ENCODE measurements at places on chromosomes 4 and X. TPM values are rescaled to one million over a fixed set of nuclear protein-coding genes. Genes with fewer than 3 reads are reported as not detected.

The UGT2B15 gene
- not detected for total RNA-seq

DNA sequence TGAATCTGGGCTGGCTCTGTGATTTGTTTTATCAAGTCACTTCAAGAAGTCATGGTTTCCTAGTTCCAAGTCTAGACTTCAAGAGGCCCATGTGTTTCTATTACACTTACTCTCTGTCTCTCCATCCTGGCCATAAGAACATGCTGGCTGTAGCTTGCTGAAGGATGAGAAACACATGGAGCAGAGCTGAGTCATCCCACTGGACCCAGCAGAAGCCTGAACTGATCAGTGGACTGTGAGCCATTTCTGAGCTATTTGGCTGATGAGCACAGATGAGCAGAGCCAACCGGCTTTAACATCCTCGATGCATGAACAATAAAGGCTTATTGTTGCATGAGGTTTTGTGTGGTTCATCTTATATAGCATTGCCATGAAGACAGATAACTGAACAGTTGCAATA lies 290.6 kb upstream of the BOD1L1 start:
- H3K27me3 ChIP-seq: no peaks in the 10 kb centered on the region
- H3K4me3 ChIP-seq: peak overlapping the region; percentile 84
- peaks cover 8% of the 10 kb centered on the region for H3K36me3 ChIP-seq
- peak; percentile 98 for DNase-seq
- H3K4me1 ChIP-seq: peaks cover 73% of the 10 kb centered on the region

GRCh38 chr4:99633772-99634171 lies 23.9 kb downstream of the C4orf54 start:
- H3K27me3 ChIP-seq: peaks cover 3% of the 10 kb centered on the region
- no peak overlapping the region for H3K4me3 ChIP-seq
- no peaks in the 10 kb centered on the region for H3K36me3 ChIP-seq
- H3K27ac ChIP-seq: no peak overlapping the region
- DNase-seq: no peak
- no peaks in the 10 kb centered on the region for H3K4me1 ChIP-seq

DNA sequence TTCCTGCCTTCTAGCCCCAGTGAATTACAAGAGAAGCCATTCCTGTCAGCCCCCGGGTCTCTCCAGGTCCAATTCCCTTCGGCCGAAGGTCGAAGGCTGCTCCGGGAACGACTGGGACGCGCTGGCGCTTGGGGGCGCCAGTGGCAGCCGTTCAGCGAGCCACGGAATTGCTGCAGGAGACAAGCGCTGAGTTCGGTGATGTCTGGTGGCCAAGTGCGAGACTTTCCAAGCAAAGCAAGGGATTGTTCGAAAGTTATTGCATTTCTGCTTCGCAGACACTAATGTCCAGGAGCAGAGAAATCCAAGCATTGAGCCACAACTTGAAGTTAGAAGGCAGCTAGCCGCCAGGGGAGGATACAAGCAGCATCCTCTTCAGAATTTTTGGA lies 1.1 kb upstream of the DKK2 start:
- no peaks in the 10 kb centered on the region for H3K36me3 ChIP-seq
- peak; percentile 12 for DNase-seq
- peaks cover 51% of the 10 kb centered on the region for H3K27me3 ChIP-seq
- no peak overlapping the region for H3K27ac ChIP-seq
- H3K4me1 ChIP-seq: peaks cover 39% of the 10 kb centered on the region
- peak overlapping the region; percentile 95 for H3K4me3 ChIP-seq

The PABPC1L2B gene
- total RNA-seq: not detected

DNA sequence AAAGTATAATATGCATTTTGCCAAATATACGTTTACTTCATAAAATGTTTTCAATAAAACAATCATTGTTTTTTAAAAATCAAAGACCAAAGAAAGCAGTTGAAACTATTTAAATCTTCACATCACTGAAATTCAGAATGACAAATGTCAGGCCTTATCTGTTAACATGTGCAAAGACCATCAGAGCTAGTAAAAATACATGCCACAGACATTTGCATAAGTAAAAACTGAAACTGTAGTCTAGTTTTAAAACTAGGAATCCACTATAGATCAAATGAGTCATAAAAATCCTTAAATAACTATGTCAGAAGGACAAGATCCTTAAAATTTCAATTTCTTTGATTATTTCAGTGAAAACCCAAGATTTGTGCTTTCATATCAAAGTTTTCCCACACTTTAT lies 24.8 kb downstream of the KLHL15 start:
- no peak overlapping the region for H3K27ac ChIP-seq
- no peak overlapping the region for H3K4me3 ChIP-seq
- no peak for DNase-seq
- H3K27me3 ChIP-seq: no peaks in the 10 kb centered on the region
- H3K4me1 ChIP-seq: no peaks in the 10 kb centered on the region

GRCh38 chr4:42050516-42051249 lies 60.4 kb downstream of the SLC30A9 start:
- peaks cover 19% of the 10 kb centered on the region for H3K4me1 ChIP-seq
- no peaks in the 10 kb centered on the region for H3K27me3 ChIP-seq
- H3K27ac ChIP-seq: no peak overlapping the region
- peaks cover 37% of the 10 kb centered on the region for H3K36me3 ChIP-seq

- DNase-seq: no peak
- no peak overlapping the region for H3K27ac ChIP-seq
- no peaks in the 10 kb centered on the region for H3K36me3 ChIP-seq
- H3K4me1 ChIP-seq: no peaks in the 10 kb centered on the region
- H3K27me3 ChIP-seq: no peaks in the 10 kb centered on the region
- H3K4me3 ChIP-seq: no peak overlapping the region
Observed at GRCh38 chr4:127251423-127251822, 381.3 kb upstream of the INTU start.

The ZIC3 gene
- total RNA-seq: not detected

GRCh38 chrX:120262859-120263708 lies 12.5 kb downstream of the ZBTB33 start:
- no peaks in the 10 kb centered on the region for H3K36me3 ChIP-seq
- no peaks in the 10 kb centered on the region for H3K4me1 ChIP-seq
- H3K27me3 ChIP-seq: no peaks in the 10 kb centered on the region
- no peak for DNase-seq

- no peaks in the 10 kb centered on the region for H3K4me1 ChIP-seq
- DNase-seq: no peak
- no peaks in the 10 kb centered on the region for H3K27me3 ChIP-seq
- no peak overlapping the region for H3K27ac ChIP-seq
Observed at GRCh38 chrX:18927558-18927957, 56.4 kb downstream of the PHKA2 start.

GRCh38 chrX:72101597-72102037 lies 30.1 kb downstream of the RTL5 start:
- H3K27me3 ChIP-seq: peaks cover 10% of the 10 kb centered on the region
- no peak overlapping the region for H3K27ac ChIP-seq
- no peak for DNase-seq
- no peaks in the 10 kb centered on the region for H3K36me3 ChIP-seq
- H3K4me1 ChIP-seq: no peaks in the 10 kb centered on the region

The ATP1B4 gene
- total RNA-seq: not detected

- no peak overlapping the region for H3K4me3 ChIP-seq
- H3K27me3 ChIP-seq: no peaks in the 10 kb centered on the region
- no peak overlapping the region for H3K27ac ChIP-seq
Observed at GRCh38 chr4:59956366-59956765, 1243.8 kb upstream of the ADGRL3 start.

All from HFFc6 (cell line).